Activated CD4-positive, alpha-beta T cell treated with anti-CD3 and anti-CD28 coated beads, Interleukin-2, amount 50 U/mL, for 24 hours (primary cell): ENCODE measurements at places on chromosomes 12 and 14.

DNA sequence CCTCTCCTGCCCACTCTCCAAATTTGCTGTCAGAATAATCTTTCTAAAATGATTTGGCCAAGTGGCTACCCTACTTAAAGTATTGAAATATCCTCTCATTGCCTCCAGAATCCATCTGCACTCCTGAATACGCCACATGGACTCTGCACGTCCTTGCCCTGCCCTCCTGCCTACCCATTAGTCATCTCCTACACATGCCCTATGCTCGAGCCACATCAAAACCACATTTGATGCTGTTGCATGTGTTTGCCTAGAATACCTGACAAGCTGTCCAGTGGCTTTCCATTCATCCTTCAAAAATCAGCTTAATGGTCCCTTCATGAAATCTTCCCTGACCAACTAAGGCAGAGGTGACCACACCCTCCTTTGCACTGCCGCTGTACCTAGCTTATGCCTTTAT lies 17.0 kb downstream of the VCPKMT start:
- DNase-seq = no peak

DNA sequence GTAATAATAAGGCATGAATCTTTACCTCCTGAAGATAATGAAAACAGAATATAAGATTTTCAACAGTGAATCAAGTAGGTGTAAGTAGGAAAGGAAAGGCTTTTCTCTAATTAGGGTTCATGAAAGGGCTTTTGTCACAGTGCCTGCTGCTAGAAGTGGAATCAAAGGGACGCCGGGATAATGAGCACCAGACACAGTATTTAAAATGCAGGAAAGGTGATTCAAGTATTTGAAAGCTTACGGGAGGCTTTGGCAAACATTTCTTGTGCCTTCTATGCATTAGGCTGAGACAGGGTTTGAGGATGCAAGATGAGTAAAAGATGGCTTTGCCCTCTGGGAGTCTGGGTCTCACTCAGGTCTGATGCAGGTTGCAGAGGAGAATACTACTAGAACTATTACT lies 70.5 kb upstream of the ANO4 start:
- no peak for DNase-seq

DNA sequence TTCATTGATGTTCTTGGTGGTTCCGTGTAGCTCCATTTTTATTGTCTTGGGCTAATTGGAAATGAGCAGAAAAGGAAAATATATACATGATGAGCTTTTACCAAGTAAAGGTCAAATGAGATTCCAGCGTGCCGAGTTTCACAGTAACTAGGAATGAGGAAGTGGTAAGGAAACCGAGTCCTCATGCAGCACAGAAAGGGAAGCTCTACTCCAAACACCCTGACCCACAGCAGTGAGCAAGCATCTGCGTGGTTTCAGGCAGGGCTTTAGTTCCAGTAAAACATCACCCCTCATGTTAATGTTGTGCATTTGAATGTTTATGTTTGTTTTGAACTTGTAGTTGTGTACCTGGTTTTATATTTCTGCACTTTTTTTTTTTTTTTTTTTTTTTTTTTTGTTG lies 208.0 kb downstream of the SLC41A2 start:
- DNase-seq = no peak

- DNase-seq = peak; percentile 64
Observed at GRCh38 chr14:93970585-93970964, 5.8 kb downstream of the ASB2 start.

GRCh38 chr12:104177663-104178501 lies 37.7 kb upstream of the TXNRD1 start:
- no peak for DNase-seq

DNA sequence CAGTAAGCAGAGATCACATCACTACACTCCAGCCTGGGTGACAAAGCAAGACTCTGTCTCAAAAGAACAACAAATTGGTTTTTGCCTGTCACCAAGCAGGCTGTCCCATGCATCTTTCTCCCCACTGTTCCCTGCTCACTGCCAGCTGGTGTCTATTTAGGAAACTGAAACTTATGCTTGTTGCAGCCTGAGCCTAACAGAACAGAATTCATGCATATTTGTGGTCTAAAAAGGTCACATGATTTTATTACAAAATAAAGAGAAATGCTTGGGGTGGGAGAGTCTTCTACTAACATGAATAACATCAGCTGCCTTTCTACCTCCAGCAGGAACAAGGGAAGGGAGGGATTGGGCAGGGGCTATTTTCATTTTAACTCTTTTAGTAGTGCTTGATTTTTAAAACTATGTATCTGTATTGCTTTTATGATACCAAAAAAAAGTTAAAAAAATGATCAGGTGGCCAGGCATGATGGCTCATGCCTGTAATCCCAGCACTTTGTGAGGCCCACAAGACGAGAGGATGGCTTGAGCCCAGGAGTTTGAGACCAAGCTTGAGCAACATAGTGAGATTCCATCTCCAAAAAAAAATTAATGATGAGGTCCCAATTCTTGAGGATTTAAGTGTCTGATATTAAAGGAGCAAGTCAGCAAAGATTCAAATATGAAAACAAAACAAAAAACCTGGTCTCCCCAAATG lies 923 bp downstream of the STAT2 start:
- no peak for DNase-seq

DNA sequence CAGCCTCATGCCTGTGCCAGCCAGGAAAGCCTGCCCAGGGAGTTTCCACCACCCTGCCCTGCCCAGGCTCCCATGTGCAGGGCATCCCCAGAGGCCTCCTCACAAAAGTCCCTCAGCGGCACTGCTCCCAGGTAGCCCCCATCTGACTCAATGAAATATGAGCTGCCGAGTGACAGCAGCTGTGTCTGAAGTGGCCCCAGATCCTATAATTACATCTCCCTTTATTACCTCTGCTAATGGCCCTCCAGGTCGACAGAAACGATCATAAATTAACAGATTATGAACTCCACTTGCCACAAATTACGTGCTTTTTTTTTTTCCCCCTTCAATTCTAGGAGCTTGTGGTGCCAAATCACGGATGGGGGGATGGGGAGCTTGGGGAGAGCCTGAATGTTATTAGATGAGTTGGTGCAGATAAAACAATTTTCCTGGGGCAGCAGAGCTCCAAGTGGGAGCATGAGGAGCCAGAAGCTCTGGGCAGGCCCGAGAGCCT lies 110.4 kb downstream of the ESRRB start:
- no peak for DNase-seq

GRCh38 chr14:89746135-89746534 lies 208.4 kb downstream of the EFCAB11 start:
- DNase-seq = no peak

DNA sequence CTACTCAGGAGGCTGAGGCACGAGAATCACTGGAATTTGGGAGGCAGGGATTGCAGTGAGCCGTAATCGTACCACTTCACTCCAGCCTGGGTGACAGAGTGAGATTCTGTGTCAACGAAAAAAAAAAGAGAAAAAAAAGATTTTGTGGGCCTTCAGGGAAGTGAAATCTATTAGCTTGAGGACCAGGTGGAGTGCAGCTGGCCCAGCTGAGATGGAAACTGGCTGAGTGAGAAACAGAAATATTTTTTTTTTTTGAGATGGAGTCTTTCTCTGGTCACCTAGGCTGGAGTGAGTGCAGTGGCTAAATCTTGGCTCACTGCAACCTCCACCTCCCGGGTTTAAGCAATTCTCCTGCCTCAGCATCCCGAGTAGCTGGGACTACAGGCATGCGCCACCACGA lies 2.3 kb upstream of the CLEC4C start:
- DNase-seq = no peak
